ENCODE measurements at places on chromosomes 12 and 14.

DNA sequence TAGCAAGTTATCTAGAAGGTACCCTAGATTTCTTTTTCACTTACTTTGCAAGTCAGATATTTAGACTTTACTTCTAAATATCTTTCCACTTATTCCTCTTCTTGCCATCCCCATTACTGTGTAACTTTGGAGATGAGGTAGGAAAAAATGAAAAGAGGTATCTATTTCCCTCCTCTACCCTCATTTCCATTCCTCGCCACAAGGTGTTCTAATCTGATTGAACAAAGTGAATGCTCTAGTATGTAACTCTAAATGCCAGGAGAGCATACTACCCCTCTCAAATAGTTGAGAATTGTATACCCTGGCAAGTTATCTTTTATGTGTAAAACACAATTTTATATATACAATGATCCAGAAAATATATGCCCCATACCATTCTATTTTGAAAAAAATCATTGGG, 1.7 kb upstream of the LDHB start:
- no peak for DNase-seq

DNA sequence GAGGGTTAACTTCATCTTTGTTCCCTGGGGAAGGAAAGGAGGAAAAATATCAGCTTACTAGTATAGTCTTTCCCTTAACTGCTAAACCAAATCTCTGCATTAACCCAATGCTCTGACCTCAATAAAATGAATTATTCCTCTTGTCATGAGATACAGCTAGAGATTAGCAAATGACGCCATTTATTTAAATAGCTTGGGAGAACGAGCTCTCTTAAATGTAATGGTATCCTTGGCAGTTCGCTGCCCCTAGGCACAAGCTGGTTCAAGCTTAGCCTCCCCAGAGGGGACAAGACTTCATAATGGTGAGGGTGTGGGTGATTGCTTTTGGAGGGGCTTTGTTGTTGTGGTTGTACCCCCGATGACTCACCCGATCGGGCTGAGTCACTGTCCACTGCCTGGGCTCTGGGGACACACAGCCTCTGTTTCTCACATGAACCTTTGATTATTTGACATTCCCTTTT, 19.6 kb downstream of the FNTB start:
- no peak for DNase-seq

- no peak for DNase-seq
These were observed 782 bp upstream of the LGR5 start for GRCh38 chr12:71438670-71439361.

- no peak for DNase-seq
These were observed 1.0 kb downstream of the SLC6A12 start for GRCh38 chr12:212715-213526.

DNA sequence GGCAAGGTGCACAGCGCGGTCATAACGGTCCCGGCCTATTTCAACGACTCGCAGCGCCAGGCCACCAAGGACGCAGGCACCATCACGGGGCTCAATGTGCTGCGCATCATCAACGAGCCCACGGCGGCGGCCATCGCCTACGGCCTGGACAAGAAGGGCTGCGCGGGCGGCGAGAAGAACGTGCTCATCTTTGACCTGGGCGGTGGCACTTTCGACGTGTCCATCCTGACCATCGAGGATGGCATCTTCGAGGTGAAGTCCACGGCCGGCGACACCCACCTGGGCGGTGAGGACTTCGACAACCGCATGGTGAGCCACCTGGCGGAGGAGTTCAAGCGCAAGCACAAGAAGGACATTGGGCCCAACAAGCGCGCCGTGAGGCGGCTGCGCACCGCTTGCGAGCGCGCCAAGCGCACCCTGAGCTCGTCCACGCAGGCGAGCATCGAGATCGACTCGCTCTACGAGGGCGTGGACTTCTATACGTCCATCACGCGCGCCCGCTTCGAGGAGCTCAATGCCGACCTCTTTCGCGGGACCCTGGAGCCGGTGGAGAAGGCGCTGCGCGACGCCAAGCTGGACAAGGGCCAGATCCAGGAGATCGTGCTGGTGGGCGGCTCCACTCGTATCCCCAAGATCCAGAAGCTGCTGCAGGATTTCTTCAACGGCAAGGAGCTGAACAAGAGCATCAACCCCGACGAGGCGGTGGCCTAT, 875 bp downstream of the HSPA2 start:
- DNase-seq, result no peak

DNA sequence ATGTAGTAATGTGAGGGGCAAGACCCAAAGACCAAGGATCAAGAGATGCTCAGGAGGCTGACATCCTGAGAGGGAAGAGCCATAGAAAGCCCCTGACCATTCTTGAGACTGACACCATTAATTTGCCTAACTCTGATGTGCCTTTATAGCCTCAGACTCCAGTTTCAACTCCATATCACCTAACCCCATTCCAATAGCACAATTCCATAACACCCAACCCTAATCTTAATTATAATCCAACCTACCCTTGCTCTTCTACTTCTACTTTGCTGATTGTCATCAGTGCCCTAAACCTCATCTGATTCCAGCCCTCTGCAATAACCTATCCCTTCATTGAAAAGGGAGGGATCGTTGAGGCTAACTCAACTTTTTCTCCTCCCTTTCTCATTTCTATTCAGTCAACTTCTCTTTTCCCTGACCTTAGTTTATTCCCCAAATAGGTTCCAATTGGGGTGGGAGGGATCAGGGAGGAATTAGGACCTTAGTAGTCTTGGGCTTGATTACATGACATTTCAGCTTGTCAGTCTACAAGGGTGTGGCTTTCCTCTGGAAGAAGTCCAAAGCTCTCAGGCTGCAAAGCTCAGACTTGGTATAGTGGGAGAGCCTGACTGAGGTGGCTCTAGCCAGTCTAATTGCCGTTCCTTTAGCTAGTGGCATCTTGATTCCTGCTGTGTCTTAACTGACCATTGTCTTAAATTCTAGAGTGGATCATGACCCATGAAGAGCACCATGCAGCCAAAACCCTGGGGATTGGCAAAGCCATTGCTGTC, 3.1 kb downstream of the PFKM start:
- no peak for DNase-seq

DNA sequence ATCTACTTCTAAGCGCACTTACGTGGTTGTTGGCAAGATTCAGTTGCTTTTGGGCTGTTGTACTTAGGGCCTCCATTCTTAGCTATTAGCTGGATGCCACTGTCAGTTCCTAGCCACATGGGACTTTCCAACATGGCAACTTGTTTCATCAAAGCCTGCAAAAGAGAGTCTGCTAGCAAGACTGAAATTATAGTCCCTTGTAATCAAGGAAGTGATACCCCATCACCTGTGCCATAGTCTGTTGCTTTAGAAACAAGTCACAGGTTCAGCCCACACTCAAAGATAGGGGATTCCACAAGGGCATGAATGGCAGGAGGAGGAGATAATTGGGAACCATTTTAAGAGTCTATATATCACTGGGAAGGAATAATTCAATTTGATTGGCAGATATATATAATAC, 27.1 kb upstream of the SLC17A8 start:
- no peak for DNase-seq
